ENCODE measurements at places on chromosomes 16 and 17.

DNA sequence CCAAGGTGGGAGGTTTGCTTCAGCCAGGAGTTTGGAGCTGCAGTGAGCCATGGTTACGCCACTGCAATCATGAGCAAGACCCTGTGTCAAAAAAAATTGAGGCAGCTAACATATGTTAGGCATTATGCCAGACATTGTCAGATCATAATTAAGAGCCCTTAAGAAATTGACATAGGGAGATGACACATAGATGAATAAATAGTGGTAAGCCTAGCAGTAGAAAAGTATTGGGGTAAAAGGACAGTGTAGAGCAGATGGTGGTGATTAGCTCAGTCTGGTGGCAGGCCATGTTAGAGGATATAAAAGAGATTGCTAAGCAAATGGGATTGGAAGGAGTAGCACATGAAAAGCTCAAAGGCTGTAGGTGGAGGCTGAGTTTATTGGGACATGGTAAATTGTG, 22.6 kb downstream of the SRCAP start:
- no peak for DNase-seq

DNA sequence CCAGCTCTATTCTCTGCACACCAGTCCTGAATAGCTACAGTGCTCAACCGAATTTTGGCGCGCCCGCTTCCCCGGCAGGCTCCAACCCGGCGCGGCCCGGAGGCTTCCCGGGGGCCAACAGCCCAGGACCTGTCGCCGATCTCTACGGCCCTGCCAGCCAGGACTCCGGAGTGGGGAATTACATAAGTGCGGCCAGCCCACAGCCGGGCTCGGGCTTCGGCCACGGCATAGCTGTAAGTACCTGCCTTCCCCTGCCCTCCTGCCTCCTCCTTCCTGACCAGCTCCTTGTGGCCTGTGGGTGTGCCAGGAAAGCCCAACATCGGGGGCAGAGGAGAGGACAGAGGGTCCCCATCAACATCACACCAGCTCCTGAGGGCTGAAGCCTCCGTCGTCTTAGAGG, 70.2 kb downstream of the CCDC182 start:
- no peak for DNase-seq

DNA sequence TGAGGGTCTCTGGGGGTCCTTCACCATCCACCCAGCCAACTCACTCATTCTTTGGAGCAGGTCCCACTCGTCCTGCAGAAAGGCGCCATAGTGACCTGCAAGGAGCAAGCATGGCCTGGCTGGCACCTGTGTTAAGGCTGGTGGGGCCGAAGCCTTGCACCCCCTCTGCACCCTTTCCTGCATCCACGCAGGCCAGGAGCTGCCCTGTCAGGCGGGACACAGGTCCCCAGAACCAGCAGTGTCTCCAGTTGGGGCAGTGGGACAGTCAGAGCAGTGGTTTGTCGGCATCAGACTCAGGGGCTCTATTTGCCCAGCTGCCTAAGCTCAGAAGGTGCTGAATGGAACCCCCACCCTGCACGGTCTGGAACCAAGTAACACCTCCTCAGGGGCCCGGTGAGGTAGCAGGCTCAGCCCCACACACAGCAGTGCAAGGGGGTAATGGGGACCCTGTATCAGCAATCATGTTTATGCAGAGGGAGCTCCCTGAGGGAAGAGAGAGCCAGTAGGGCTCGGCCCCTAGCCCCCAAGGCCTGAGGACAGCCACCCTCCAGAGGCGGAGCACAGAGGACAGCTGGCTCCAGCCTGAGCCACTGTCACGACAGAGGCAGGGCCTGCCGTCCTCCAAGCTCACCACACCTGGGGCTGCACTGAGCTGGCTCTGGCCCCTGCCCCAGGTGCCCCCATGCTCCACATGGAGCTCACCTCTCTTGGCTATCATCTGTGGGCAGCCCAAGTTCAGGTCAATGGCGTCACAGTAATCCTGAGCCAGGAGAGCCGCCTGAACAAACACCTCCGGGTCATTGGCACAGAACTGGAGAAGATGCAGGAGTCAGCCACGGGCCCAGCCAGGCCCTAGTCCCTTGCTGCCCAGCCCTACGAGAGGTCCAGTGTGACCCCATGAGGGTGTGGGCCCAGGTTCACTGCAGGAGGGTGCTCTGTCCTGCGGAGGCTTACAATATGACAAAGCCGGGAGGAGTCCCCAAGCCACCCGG, 1.9 kb downstream of the DUS1L start:
- no peak for DNase-seq

DNA sequence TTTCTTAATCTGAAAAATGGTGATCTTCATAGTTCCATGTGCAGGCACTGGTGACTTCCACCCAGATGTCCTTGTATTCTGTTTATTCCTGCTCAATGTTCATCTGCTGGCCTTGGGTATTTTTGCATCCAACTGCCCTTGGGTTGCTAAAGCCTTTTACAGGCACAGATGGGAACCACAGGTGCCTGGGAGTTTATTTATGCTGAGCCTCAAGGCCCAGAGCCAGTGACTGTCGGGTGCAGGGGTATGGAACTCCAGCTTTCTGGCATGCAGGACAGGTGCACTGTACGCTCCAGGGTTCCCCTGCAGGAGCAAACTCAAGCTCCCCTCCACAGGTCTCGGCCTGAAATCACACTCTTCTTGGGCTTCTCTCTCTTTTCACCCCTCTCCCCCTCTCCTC, 22.3 kb downstream of the DYNLRB2 start:
- no peak for DNase-seq

DNA sequence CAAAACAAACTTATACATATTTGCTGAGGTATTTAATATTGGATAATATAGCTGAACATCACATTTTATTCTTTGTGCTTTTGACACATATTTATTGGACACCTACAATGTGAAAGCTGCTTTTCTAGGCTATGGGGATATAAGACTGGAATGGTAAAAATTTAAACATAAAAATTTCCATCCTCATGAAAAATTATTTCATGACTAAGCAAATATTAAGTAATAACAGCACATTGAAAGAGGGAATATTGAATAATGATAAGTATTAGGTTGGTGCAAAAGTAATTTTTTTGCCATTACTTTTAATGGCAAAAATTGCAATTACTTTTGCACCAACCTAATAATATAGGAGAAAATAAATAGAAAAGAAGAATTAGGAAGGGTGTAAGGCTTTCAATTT, 972.5 kb upstream of the CDH8 start:
- DNase-seq: no peak

DNA sequence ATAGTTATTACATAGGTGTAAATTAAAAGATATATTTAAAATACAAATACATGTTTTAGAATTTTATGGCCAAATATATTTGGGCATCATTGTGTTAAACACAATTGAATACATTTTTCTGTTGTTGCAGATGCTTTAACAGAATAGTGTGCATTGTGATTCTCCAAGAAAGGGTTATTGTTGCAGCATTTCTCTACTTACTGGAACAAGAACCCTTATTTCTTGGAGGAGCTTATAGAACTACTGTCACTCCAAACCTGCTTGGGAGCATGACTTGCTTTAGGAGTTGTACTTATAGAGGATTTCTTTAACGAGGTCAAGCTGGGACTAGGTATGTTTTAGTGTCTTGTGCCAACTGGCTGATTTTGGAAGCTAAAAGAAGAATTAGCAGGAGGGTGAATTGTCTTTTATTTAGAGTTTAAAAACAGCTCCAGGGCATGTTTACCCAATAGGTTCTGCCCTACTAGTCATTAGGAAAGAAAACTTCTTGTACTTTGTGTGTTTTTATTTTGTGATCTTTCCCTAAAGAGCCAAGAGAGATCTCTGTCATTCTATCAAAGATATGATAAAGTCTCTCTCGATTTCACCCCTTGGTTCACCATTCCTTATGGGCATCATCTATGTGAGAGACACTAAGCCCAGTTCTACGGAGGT, 279.8 kb upstream of the SALL1 start:
- DNase-seq: no peak

DNA sequence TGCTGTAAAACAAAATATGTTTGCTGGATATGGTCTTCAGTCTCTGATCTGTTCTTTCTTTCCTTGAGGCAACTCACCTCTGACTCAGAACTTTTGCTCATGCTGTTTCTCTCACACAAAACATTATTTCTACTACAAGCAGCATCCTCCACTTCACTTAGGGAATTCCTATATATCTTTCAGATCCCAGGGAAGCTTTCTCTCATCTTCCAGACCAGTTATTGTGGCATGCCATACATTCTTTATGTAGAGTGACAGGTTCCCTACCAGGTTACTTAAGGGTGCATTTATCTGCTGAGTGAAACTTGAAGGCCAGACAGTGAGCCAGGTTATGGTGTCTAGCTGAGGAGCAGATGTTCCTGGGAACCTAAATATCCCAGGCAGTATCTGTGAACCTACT, 1226.0 kb downstream of the CDH8 start:
- no peak for DNase-seq

DNA sequence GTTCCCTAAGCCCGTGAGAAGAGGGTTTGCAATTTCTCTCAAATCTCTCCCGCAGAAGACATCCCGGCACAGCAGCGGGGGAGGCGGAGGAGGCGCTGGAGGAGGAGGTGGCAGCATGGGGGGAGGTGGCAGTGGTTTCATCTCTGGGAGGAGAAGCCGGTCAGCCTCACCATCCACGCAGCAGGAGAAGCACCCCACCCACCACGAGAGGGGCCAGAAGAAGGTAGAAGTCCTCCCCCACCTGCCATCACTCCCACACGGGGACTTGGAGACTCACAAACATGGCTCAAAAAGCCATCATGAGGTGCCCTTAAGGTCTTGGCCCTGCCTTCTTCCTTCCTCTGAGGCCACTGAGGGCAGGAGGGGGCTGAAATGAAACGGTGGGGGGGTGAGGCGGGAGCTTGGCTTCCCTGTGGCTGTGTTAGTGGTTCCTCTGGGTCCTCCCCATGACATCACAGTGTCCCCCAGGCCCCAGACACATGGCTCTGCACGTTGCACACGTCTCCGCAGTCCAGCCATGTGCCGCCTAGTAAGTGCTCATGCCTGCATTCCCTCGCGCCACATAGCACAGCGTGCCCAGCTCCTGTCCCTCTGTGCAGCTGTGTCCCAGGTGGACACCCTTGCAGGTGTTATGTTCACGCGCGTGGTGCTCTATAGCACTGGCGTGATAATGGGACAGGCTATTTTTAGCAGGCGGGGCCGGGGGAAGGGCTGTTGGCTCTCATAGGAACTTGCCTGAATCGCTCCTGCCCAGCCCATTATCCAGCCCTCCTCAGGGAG, 6.9 kb downstream of the MLLT6 start:
- no peak for DNase-seq

DNA sequence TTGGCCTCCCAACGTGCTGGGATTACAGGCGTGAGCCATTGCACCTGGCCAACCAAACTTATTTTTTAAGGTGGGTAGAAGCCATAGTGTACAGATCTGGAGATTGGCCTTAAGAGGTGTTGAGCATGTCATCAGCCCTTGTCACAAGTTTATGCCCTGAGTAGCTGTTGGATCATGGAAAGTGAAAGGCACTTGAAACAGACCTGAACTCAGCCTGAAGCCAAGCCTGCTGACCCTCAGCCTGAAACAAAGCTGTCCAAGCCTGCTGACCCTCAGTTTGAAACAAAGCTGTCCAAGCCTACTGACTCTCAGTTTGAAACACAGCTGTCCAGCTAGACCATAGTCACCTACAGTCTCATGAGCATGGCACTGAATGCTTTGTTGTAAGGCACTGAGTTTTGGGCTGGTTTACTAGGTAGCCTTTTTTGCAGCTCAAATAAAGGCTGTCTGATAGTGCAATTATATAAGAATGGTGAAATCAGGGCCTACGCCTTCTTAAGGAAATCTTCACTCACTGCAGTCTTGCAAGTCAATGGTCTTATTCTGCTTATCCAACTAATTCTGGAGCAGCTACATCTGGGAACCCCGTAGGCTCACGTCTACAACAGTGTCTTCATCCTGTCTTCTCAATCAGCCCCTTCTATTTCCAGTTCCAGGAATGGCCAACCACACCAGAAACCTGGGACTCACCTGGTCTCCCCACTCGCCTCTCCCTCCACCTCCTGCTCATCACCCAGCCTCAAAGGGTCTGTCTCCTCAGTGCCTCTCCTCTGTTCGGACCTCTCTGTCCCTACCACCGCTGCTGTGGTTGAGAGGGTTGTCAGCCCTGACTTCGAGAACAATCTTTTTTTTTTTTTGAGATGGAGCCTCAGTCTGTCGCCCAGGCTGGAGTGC, 2.9 kb upstream of the NPIPB15 start:
- no peak for DNase-seq

DNA sequence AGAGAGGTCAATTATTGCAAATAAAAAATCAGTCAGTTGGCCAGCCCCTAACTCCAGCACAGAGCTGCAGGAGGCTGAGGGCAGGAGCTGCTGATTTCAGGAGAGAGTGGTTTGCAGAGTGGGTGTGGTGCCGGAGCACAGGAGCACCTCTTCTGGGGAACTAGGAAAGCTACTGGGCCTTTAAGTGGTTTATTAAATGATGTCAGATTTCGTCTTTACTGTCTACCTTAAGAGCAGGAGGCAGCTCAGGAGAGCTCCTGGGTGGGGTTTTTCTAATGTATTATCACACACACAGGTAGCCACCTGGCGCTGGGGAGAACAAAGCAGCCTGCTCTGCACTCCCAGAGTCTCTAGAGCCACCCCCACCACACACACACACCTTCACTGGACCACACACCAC, 11.5 kb upstream of the HAS3 start:
- DNase-seq: no peak

DNA sequence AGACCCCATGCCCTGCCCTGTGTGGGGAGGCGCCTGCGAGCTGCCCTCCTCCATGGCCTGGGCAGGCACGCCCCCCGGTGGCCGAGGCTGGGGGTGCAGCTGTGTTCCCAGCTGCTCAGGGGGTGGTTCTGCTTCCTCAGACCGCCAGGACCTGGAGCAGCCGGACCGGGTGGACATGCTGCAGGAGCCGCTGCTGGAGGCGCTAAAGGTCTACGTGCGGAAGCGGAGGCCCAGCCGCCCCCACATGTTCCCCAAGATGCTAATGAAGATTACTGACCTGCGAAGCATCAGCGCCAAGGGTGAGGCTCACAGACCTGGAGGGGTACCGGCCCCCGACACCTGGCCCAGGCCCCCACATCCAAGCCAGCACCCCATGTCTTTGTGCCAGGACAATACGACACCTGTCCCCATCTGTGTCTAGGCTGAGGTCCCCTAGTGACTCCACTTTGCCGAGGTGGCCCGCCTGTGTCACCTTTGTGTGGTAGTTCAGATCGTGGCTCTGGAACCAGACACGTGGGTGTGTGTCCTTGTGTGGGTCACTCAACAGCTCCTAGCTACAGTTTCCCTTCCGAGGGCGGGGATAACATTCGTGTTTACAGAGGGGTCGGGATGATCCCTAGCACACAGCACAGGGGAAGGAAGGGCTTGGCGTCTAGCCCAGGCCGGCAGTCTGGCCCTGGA, 9.3 kb downstream of the GJD3 start:
- peak; percentile 89 for DNase-seq

DNA sequence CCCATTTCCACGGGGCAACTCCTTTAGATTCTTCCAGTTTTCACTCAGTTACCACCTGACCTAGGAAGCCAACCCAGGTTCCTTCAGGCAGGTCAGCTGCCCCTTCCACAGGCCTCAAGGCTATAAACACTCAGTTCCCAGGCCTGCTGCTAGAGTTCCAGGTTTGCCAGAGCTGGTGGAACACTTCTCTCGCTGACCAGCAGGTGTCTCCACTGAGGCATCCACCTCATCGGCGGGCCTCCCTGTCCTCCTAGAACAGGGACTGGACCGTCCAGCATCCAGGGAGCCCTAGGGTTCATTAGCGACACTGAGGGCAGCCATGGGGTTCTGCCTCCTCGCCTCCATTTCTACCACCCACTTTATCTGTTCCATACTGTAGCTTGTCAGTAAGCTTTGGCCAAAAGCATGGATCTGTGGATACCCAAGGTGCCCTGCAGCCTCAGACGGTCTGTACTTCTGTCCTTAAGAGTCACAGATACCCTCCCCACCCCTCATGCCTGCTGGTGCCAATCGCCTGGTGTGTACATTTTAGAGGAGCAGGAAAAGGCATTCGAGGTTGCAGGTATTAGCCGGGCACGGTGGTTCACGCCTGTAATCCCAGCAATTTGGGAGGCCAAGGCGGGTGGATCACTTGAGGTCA, 29.0 kb downstream of the PIMREG start:
- peak; percentile 91 for DNase-seq
